ENCODE measurements at places on chromosomes 7 and 10. TPM values are rescaled to one million over a fixed set of nuclear protein-coding genes. Genes with fewer than 3 reads are reported as not detected.

Gene ZPBP
- total RNA-seq: not detected

Gene GRID2IP
- 0.09 TPM for total RNA-seq

Gene PRSS37
- total RNA-seq: not detected

Gene SSMEM1
- total RNA-seq: not detected

GRCh38 chr7:74325210-74325565, 36.0 kb downstream of the CLIP2 start:
- no peak for DNase-seq
- no peak overlapping the region for H3K4me3 ChIP-seq

GRCh38 chr7:142438235-142438922, 180.5 kb upstream of the PRSS58 start:
- DNase-seq: peak; percentile 16
- H3K4me3 ChIP-seq: no peak overlapping the region
- H3K4me1 ChIP-seq: no peaks in the 10 kb centered on the region
- H3K27ac ChIP-seq: no peak overlapping the region

- H3K36me3 ChIP-seq: no peaks in the 10 kb centered on the region
- no peak overlapping the region for H3K27ac ChIP-seq
- H3K4me1 ChIP-seq: no peaks in the 10 kb centered on the region
- DNase-seq: no peak
- no peak overlapping the region for H3K4me3 ChIP-seq
Observed at GRCh38 chr10:112904000-112904399, 46.0 kb upstream of the TCF7L2 start.

DNA sequence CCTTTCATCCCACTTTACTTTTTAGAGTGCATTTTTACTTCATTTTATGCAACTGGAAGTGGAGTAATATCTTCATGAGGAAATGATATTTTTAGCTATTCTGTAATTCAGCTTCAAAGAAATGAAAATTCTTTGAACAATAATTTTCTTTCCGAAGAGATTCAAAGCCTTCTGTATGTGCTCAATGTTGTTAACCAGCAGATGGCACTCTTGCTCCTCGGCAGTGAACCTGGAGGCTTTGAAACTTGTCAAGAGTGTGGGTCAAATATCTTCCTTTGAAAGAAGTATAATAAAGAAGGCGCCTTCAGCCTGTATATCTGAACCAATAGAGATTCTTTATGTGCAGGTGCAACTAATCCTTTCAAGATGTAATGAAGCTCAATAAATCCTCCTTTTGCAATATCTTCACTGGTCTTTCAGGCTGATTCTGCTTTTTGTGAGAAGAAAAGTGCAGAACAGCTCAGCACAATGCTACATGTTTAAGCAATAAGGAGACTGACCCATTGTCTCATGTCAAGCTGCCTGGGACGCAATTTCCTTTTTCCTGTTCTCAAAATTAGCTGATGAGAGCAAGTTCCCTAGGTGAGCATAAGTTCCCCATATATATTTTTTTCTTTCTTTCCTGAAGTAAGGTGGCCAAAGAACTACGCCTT, 258.4 kb downstream of the SEMA3A start:
- no peaks in the 10 kb centered on the region for H3K27me3 ChIP-seq
- H3K36me3 ChIP-seq: no peaks in the 10 kb centered on the region
- no peaks in the 10 kb centered on the region for H3K4me1 ChIP-seq
- no peak overlapping the region for H3K4me3 ChIP-seq
